Regular cardiac myocyte (primary cell): ENCODE measurements at places on chromosomes 3 and 15. TPM values are rescaled to one million over a fixed set of nuclear protein-coding genes. Genes with fewer than 3 reads are reported as not detected.

Gene C2CD4B
- 0.19 and 0.28 TPM in 2 replicates for total RNA-seq

Gene TGM4
- total RNA-seq = not detected in 2 replicates

Gene PRR23E
- total RNA-seq = not detected in 2 replicates

Gene RBPMS2
- not detected in 2 replicates for total RNA-seq

Gene ZIC4
- total RNA-seq = not detected in 2 replicates

Gene TMPRSS7
- not detected in 2 replicates for total RNA-seq

Gene FMN1
- 0.58 and 0.85 TPM in 2 replicates for total RNA-seq

Gene CKMT1B
- total RNA-seq = 0.85 TPM in 1 of 2 replicates, not detected in the other

Gene GOLGA8S
- 0.19 TPM in 1 of 2 replicates, not detected in the other for total RNA-seq
